ENCODE measurements at places on chromosomes 5 and 9.

DNA sequence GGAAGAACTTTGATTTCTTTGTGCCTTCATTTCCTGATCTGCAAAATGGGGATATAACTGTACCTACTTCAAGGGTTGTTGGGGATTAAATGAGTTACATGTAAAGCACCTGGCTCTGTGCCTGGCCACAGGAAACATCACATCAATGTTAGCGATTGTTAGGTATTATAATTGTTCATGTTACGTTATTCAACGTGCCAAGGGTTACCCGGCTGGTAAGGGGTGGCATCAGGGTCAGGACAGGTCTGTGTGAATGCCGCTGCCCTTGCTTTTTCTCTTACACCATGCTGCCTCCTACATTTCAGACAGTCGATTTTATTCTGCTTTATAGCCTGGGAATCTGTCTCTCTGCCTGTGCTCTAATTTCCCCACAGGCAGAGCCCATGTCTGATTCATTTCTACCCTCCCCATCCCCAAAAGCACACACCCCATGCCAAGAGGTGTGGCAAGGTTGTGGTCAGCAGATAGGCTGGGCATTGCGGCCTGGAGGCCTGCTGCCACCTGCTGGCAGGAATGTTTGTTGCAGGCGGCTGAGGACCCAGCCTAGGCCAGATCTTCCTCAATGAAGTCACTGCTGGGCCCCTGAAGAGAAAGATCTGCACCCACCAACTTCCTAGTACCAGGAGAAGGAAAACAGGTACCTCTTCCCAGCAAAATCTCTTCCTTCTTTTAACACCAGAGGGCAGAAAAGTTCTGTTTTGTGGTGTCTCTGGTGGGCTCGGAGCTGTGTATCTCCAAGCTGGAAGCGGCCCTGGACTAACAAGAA, 5.3 kb downstream of the ANKS6 start:
- peak; percentile 29 for DNase-seq

DNA sequence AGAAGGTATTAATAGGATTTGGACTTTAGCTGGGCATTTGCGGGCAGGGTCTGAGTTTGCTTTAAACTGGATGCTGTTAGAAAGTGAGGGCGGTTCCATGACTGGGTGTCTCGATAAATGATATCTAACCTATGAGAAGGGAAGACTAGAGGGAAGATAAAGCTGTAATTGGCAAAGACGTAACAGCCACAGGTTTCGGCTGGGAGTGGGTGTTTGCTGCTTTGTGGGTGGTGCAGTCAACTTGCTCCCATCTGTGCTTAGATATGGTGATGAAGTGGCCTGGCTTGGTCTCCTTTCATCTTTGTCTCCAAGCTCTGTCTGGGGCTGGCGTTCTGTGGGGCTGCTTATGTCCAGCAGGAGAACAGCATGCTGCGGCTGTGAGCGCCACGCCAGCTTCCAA, 23.3 kb downstream of the OR2V1 start:
- DNase-seq: no peak

GRCh38 chr9:135669616-135670285, 6.6 kb downstream of the LCN9 start:
- no peak for DNase-seq

DNA sequence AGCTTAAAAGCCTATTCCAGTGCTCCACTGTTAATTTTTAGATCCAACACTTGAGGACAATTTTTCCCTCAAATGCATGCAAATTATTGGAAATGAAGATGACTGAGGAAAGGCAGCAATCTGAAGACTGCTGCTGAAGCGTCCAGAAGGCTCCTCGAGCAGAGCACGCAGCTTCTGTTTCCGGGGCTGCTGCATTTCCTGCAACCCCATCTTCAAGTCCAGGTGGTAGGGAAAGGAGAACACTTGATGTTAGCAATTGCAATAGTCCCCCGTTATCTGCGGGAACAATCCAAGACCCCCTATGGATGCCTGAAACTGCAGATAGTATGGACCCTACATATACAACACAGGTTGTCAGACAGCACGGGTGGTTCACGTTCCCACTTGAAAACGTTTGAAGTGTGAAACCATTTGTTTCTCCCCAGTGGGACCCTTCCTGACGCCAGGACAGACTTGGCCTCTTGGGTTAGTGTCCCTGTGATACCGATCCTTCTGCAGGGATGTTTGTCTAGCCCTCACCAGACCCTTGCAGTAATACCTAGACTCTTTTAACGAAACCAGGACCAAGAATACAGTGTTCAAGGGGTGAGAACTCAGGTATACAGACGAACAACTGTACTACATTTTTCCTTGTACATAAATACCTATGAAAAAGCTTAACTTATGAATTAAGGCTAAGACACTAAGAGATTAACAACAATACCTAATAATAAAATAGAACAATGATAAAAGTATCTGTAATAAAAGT, 152.3 kb downstream of the HSD17B3 start:
- no peak for DNase-seq

- DNase-seq: no peak
These were observed 714.9 kb upstream of the MEF2C start for GRCh38 chr5:89597878-89598277.

- no peak for DNase-seq
These were observed 412 bp downstream of the FGF18 start for GRCh38 chr5:171419688-171420430.

- DNase-seq: no peak
These were observed 15.3 kb downstream of the RORB start for GRCh38 chr9:74512416-74512815.

DNA sequence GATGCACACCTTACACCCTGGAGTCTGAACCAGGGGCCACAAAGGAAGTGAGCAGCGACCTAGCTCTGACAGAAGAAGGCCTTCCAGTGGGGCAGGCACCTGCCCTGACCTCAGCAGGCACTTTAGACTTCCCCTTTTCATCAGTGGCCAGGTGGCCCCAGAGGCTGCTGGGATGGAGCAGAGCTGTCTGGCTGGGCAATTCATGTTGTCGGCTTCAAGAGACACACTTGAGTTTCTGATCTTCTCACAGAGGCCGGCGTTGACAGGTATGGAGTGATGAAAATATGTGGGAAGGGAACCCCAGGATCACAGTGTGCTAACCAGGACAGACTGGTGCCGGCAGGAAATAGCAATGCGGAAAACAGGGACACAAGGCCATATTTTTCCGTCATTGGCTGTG, 375.5 kb downstream of the CTNND2 start:
- no peak for DNase-seq

GRCh38 chr9:110148384-110148783, 59.6 kb downstream of the C9orf152 start:
- peak; percentile 9 for DNase-seq

- DNase-seq: no peak
These were observed 13.6 kb downstream of the TDRD7 start for GRCh38 chr9:97425336-97425972.

- DNase-seq: peak; percentile 51
These were observed 493 bp downstream of the PRXL2C start for GRCh38 chr9:96654450-96655197.

DNA sequence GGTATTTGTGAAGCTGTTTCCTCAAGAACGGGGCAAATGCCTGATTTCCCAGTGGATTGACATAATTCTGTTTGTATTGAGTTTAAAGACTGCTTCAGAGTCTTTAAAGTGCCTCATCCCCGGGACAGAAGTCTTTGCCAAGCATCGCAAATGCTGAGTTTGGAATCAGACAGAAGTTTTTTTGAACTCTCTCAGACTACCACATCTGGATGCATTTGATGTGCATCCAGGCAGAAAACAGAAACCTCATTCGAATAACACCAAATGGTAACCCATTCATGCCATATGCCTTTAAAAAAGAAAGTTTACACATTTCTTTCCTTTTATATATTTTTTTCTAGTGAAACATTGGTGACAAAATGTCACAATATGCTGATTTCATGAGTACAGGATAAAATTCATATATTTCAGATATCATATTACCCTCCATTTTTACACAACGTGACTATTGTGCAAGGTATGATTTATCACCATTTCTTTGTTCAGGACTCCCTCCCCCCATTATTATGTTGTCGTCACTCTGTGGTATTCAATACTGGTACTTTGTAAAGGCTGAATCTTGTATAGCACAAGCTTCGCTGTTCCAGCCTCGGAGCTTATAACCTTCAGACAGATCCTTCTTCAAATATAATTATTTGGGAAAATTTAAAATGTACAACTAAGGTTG, 91.1 kb downstream of the ZNF608 start:
- DNase-seq: no peak

DNA sequence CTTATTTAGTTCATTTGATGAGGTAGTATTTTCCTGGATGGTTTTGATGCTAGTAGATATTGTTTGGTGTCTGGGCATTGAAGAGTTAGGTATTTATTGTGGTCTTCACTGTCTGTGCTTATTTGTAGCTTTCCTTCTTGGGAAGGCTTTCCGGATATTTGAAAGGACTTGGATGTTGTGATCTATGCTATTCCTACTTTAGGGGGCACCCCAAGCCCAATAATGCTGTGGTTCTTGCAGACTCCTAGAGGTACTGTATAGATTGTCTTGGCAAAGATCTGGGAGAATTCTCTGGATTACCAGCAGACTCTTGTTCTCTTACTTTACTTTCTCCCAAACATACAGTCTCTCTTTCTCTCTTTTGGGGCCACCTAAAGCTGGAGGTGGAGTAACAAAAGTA, 315.7 kb downstream of the MAT2B start:
- DNase-seq: no peak

- DNase-seq: no peak
These were observed 80.5 kb downstream of the NREP start for GRCh38 chr5:111676466-111676865.

- DNase-seq: no peak
These were observed 134.6 kb upstream of the ASTN2 start for GRCh38 chr9:117549444-117549843.

DNA sequence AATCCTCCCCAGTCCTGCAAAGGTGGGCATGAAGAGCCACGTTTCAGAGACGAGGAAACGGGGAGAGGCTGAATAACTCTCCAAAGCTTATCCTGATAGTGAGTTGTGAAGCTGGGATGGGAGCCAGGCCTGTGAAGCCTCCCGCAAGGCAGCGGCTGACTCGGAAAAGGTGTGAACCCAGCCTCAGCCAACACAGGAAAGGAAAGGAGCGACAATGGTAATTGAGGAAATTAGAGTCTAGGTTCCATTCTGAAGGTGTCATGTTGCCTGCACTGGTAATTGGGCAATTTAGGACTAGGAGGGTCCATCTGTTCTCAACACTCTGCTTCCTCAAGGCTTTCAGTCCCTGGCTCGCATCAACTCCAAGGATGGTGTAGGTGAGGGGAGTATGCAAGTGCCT, 83.4 kb downstream of the LIFR start:
- DNase-seq: no peak

DNA sequence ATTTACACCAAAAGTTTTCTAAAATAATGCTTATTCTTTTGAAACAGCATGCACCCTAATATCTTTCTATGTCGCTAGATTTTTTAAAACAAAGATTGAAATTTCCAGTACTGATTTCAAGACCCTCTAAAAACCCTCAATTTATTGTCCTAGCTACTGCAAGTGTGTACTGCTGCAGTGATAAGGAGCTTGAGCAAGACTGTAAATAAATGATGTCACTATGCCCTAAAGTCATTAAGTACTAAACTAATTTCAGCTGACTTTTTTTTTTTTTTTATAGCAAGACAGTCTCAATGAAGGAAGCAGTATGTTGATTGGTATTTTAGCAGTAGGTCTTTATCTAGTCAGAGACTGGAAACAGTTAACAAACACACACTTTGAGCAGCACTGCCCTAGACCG, 12.2 kb upstream of the MIER3 start:
- DNase-seq: no peak

GRCh38 chr5:60210810-60211209, 317.3 kb upstream of the PDE4D start:
- no peak for DNase-seq

GRCh38 chr9:95947118-95947517, 71.6 kb downstream of the ERCC6L2 start:
- DNase-seq: no peak

- DNase-seq: no peak
These were observed 122.0 kb downstream of the PAPPA start for GRCh38 chr9:116275418-116276195.
